ENCODE measurements at places on chromosomes 1 and 21. TPM values are rescaled to one million over a fixed set of nuclear protein-coding genes. Genes with fewer than 3 reads are reported as not detected.
A peak's percentile ranks its signal among the peaks of the same experiment; 100 is the strongest.

DNA sequence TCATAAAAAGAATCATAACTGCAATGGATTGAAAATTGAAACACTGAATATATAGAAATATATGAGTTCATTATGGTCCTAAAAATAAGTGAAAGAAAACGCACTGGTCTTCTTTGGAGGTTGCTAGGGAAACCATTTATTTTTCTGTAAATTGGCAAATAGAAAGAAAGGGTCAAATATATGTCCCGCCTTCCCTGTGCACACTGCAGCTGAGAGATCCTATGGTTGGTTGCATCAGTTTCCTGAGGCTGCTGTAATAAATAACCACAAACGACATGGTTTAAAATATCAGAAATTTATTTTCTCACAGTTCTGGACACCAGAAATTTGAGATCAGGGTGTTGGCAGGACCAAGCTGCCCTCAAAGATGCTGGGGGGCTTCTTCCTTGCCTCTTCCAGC lies 35.0 kb downstream of the CA6 start:
- DNase-seq: no peak

DNA sequence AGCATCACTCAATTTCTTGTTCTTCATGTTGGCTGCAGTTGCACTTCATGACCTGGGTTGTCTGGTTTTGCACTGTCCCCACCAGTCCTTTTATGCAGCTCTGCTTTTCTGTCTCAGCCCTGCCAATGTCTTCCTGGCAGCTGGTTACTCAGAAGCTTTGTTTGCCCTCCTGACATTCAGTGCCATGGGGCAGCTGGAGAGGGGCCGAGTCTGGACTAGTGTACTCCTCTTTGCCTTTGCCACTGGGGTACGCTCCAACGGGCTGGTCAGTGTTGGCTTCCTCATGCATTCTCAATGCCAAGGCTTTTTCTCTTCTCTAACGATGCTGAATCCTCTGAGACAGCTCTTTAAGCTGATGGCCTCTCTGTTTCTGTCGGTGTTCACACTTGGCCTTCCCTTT lies 6.6 kb downstream of the PIGV start:
- no peak for DNase-seq

- no peak for DNase-seq
These were observed 287.4 kb downstream of the NPHP4 start for GRCh38 chr1:5704561-5705514.

GRCh38 chr1:45302505-45303150 lies 24.1 kb upstream of the HPDL start:
- no peak for DNase-seq

DNA sequence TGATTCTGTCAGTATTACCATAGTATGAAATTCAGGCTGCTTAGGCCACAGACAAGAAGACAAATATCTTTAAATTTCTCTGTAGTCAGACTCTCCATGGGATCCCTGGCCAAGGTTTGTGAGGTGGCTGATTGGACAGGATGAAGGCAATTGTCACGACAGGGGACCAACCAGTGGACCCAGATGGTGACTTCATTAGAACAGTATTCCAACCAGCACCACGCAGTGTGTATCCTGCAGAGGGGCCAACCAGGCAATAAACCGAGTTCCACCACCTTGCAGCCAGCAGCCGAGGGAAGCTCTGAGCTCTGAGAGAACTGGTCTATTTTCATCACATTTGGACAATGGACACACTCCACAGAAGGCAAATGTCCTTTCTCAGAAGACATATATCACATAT lies 16.1 kb downstream of the DSCAM start:
- DNase-seq: no peak

DNA sequence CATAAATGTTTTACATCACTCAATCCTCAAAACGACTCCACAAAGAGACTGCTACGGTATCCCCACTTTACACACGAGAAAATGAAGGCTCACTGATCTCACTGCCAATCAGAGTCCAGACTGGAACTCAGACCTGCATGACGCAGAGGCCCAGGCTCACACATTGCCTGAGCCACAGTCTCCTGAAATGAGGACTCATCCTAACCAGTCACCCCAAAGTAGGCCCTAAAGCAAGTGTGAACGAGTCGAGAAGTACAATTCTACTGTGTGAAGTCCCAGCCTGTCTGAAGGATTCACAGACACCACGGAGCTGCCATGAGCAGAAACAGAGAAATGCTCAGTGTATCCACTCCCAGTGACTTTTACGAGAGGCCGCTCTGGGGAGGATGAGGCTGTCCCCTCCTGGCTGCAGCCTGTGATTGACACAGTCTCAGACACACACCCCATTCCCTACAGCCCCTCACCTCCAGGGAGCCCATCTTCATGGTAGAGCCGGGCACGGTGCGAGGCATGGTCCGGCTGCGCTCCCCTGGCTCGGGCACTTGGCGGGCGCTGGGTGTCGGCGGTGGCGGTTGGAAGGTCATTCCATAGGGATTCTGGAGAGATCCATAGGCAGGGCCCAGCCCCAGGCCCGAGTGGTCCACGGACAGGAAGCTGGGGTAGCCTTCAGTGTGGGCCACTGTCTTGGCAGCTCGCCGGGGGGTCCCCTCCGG lies 26.7 kb upstream of the COL16A1 start:
- DNase-seq: no peak

DNA sequence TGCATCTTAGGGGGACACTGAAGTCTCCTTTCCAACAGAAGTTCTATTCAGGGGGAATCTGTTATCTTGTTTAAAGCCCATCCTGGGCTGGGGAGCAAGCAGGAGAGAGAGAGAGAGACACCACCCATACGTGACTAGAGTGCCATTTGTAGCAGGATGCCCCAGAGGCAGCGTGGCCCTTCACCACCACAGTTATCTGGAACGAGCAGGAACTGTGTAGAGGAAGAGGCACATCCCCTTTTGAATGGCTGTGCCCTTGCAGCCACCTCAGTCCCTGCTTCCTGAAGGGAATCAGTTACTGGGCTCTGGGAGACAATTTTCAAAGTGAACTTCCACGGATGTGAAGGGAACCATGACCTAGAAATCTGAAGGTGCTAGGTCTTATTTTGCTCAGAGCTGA lies 19.4 kb upstream of the LAMTOR5 start:
- DNase-seq: no peak

GRCh38 chr1:221335161-221336101 lies 406.5 kb downstream of the DUSP10 start:
- peak; percentile 62 for DNase-seq

GRCh38 chr1:46583494-46583893 lies 20.6 kb downstream of the MKNK1 start:
- no peak for DNase-seq

GRCh38 chr1:1825217-1825616 lies 46.9 kb upstream of the NADK start:
- DNase-seq: no peak

The TNFRSF8 gene
- 0.35 TPM for total RNA-seq

The ERO1B gene
- total RNA-seq: 3.3 TPM

The AGMAT gene
- total RNA-seq: 3.8 TPM
